ENCODE measurements at places on chromosomes 1 and 21. TPM values are rescaled to one million over a fixed set of nuclear protein-coding genes. Genes with fewer than 3 reads are reported as not detected.

The RNASEL gene
- 11.9 TPM for total RNA-seq

The LEPROT gene
- total RNA-seq = 74.2 TPM

The DDAH1 gene
- 15.6 TPM for total RNA-seq

The SLFNL1 gene
- 0.15 TPM for total RNA-seq

The OR14K1 gene
- not detected for total RNA-seq

The CYP4B1 gene
- 0.64 TPM for total RNA-seq

The PTBP2 gene
- 6.7 TPM for total RNA-seq

The ATF6 gene
- total RNA-seq = 13.4 TPM

Data from cardiac ventricle fibroblast (primary cell).